ENCODE measurements at places on chromosomes 11 and 22.

DNA sequence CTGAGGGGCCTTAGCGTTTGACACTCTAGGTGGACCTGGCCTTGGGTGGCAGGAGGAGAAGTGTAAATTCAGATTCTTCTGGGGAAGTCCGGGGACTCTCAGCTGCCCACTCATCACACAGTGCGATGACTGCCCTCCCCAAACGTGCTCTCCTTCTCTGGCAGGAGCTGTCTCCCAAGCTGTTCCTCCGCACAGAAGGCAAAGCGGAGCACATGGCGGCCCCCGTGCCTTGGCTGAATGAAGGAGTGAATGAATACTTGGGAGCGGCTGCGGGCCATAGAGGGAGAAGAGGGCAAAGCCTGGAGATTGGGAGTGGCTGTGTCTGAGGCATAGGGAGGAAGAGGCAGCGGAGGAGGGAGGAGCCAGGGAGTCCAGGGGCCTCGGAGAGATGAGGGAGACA is 6.9 kb upstream of the NAA40 start:
- DNase-seq = no peak

GRCh38 chr22:23163665-23164064 is 16.6 kb upstream of the BCR start:
- DNase-seq = no peak

GRCh38 chr11:107591378-107592230 is 657 bp downstream of the ELMOD1 start:
- no peak for DNase-seq

DNA sequence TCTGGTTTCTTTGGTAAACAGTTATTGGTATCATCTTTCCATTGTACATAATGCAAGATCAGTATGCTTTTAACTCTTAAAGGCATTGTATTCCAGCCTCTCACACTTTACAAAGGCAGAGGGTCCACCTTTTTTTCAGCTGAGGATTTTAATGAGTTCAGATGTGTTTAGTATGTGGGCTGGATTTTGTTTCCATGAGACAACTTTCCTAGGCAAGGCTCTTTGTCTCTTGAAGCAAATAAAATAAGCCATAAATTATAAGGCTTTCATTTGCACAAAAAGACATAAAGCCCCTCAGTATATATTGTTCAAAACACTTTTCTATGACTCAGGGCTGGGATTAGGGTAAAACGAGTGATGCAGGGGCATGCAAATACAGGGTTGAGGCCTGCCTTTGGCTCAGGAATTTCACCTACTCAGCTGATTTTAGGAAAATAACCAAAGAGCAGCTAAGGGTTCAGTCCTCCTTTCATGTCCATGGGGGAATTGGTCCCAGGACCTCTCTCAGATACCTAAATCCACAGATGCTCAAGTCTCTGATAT is 7.6 kb downstream of the MMP20 start:
- no peak for DNase-seq

DNA sequence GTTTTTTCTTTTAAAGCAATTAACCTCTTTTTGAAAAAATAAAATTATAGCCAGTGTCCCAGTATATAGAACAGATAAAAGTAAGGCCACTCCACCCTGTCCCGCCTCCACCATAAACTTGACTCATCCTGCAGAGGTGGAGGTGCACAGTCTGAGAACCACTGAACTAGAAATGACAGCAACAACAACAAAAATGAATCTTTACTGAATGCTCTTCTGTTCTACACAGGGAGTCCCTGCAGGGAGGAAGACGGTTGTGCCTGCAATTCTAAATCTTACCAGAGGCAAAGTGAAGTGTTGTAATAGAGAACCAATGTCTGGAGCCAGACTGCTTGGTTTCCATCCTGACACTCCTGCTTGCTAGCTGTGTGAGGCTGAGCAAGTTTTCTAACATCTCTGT is 162.3 kb downstream of the FBXO7 start:
- no peak for DNase-seq

- peak; percentile 73 for DNase-seq
Observed at GRCh38 chr11:118913411-118914125, 12.2 kb downstream of the BCL9L start.

DNA sequence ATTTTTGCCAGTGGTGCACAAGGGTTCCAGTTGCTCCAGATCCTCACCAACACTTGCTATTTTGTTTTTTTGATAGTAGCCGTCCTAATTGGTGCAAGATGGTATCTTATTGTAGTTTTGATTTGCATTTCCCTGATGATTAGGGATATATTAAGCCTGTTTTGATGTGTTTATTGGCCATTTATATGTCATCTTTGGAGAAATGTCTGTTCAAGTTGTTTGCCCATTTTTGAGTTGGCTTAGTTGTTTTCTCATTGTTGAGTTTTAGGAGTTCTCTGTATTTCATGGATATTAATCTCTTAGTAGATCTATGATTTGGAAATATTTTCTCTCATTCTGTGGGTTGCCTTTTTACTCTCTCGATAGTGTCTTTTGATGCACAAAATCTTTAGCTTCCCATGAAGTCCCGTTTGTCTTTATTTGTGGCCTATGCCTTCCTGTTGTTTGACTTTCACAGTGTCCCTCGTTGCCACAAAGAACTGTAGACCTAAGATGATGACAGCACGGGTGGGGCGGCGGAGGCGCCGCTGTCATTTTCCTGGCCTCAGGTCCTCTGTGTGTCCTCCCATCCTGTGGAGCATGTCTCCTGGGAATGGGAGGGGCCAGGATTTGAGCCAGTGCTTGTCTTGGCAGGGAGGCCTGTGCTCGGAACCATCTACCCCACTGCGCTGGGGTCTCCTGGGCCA is 33.5 kb downstream of the LRP5 start:
- no peak for DNase-seq

- DNase-seq = no peak
Observed at GRCh38 chr11:8828580-8829361, 82.2 kb upstream of the AKIP1 start.

- DNase-seq = no peak
Observed at GRCh38 chr22:45014654-45015053, 4.8 kb upstream of the PHF21B start.

GRCh38 chr11:72951193-72951592 is 137.0 kb downstream of the ATG16L2 start:
- no peak for DNase-seq

- no peak for DNase-seq
Observed at GRCh38 chr11:132464003-132464342, 1068.3 kb downstream of the OPCML start.

GRCh38 chr22:46107089-46107664 is 43.1 kb upstream of the PPARA start:
- no peak for DNase-seq

DNA sequence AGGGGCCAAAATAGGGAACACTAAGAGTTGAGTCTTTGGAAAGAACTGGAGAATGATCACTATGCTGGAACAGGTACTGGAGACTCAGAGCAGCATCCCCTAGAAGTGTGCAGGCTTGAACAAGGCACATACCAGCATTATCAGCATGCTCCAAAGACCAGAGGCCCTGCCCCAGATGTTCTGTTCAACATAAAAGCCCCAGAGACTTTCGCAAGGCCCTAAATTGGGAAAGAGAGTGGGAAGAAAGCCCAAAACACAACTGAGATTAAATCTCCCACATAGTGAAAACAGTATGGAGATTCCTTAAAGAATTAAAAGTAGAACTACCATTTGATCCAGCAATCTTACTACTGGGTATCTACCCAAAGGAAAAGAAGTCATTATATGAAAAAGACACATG is 9.4 kb downstream of the CNGA4 start:
- DNase-seq = no peak

DNA sequence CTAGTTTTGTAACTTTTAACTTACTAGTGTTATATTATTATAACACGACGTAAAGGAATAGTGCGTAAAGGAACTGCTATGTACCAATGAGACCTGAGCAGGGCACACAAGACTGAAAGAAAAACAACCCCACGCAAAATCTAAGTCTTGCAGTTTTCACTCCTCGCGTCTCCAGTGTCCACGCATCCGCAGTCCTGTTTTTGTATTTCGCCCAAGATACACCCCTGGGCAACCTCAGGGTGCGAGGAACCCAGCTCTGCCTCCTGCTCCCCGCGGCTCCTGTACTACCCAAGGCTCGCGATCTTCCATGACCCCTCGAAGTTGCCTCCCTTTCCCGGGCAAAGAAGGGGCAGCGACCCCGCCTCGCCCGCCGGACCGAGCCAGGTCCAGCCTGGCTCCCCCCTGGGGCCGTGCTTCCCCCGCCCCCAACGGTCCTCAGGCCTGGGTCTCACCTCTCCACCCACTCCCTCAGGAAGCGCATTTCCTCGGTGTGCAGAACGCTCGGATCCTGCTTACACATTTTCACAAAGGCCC is 393 bp downstream of the ST13 start:
- no peak for DNase-seq

GRCh38 chr11:128467041-128467440 is 120.3 kb downstream of the ETS1 start:
- DNase-seq = no peak

DNA sequence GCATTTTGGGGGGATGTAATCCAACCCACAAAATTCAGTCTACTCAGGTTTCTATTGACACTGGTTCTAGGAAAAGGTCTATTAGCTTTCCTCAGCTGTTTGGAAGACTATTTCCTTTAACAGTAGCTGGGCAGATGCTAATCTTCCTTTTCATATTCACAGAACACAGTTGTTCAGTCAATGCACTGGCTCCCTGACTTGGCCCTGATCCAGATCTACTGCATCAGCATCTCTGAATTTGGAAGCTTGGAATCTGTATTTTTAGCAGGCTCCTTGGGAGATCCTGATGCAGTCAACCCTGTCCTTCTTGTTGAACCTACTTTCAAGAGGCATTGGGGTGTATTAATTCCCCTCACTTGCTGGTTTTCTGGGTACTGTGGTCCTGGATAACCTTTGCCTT is 6.3 kb downstream of the HTATIP2 start:
- no peak for DNase-seq

- DNase-seq = no peak
Observed at GRCh38 chr22:37802310-37803194, 5.2 kb upstream of the GCAT start.
